ENCODE measurements at places on chromosomes 1 and 21.

DNA sequence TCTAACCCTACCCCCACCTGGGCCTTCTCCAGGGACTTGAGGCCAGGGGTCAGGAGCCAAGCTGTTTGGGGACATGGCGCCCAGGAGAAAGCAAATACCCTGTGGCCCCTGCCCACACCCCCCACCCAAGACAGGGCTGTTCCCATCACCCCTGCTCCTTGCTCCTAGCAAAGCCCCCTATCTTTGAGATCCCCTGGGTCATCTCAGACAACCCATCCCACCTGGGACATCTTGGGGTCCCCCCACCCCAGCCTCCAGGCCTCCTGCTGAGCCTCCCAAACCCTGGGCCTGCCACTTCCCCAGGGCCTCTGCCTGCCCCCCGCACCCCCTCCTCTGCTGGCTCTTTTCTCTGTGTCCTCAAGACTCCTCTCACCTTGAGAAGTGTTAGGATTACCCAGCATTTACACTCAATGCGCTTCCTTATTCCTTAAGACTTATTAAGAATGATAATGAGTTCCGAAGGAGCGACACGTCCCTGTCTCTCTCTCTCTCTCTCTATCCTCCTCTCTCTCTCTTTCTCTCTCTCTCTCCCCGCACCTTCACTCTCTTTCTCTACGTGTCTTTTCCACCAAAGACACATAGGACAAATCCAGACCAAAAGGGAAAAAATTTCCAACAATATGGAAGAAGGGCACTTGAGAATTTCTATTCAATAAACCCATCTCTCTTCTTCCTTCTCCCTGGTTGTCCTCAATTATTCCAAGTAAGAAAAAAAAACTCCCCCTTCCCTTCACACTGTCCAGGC, 7.2 kb downstream of the CASZ1 start:
- DNase-seq = no peak

GRCh38 chr21:45381036-45381787, 23.8 kb upstream of the COL18A1 start:
- no peak for DNase-seq

DNA sequence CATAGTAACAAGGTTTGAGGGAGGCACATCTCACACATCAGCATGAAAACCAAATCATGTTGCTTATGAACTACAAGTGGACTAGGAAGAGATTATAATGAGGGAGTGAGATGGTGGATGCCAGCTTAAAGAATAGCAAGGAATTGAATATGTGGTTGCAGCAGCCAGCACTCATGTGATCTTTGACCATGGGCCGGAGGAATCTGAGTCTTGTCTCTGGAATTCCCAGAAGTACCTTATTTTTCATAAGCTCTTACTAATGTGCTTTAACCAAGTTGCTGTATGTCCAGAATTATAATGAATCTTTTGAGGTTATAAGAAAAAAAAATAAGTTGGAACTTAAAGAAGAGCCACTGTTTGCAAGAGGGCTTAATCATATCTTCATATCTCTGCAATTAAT, 97.0 kb downstream of the DISP1 start:
- DNase-seq = peak; percentile 56

GRCh38 chr1:40045182-40045581, 4.7 kb downstream of the CAP1 start:
- DNase-seq = peak; percentile 20

DNA sequence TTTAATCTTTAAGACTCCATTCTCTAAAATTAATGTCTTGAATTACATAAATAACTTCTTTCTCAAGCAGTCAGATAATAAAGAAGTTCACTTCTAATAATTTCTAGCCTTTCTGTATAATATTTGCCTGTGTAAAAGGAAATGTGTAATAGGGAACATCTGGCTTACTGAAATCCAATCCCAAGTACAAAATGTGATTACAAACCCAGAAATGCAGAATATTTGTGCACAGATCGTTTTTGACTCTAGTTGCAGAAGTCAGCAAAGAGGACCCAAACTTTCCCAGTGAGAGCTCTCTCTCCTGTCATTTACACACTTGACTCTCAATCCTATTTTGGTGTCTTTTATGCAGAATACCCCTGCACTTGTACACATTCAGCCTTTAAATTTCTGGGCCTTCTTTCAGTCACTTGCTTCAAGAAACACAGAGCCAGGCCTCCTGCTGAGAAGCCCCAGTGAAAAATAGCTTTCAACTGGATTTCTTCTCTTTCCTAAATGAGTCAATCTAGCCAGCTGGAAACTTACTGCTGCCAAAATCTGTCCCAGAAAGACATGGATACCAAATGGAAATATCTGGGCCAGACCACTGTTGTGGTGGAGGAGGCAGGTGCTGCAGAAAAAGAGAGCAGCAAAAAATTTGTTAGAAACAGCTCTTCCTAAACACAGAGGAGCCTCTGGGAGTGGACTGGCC, 68.5 kb upstream of the ADAM30 start:
- DNase-seq = peak; percentile 67

DNA sequence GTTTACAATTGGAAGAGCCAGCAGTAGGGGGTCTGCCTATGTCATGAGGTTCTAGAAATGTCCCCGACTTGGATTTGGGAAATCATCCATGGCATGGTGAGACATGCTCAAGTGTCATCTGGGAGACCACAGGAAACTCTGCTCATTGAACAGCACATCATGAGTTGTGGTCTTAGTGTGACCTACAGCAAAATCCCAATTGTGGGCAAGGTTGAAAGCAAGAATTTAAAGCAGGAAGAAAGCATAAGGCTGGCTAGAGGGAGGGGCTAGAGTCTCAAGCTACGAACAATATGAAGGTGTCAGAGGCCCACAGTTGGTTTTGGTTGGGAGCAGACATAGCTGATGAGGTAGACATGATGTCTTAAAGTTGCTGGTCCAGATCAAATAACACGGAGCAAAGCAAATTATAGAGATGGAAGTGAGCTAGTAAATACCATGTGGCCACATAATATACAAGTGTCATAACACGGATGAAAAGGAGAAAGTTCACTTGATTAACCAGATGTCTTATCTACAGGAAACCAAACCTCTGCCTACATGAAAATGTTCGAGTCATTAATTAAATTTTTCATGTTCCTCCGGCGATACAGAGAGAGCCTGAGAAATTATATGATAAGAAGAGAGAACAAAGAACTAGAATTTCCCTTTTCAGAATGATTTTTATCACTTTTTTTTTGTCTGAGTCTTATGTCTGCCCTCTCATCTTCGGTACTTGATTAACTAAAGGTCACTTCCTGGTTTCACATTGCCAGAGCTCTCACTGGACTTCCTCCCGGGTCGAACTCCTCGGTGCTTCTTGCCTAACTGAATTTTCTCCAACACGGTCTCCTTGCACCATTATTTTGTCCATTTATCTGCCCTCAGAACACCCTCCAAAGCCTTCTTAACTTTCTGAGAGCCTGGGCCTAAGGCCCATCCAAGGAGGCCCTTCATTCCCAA, 67.5 kb upstream of the DUSP10 start:
- peak; percentile 30 for DNase-seq

DNA sequence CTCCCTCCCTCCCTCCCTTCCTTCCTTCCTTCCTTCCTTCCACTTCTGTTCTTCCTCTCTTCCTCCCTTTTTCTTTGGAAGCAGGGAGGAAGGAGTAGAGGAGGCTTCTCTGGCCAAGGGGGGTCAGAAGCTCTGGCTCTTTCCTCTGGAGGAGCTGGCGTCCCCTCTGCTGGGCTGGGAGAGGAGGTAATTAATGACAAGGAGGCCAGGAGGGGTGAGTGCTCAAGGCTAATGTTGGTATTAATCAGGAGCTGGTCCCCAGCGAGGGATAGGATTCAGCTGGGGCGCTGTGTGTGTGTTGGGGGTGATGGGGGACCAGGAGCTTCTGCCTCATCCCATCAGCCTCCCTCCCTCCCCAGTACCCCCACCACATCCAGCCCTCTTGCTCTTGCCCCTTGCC, 6.2 kb upstream of the PEAR1 start:
- no peak for DNase-seq

DNA sequence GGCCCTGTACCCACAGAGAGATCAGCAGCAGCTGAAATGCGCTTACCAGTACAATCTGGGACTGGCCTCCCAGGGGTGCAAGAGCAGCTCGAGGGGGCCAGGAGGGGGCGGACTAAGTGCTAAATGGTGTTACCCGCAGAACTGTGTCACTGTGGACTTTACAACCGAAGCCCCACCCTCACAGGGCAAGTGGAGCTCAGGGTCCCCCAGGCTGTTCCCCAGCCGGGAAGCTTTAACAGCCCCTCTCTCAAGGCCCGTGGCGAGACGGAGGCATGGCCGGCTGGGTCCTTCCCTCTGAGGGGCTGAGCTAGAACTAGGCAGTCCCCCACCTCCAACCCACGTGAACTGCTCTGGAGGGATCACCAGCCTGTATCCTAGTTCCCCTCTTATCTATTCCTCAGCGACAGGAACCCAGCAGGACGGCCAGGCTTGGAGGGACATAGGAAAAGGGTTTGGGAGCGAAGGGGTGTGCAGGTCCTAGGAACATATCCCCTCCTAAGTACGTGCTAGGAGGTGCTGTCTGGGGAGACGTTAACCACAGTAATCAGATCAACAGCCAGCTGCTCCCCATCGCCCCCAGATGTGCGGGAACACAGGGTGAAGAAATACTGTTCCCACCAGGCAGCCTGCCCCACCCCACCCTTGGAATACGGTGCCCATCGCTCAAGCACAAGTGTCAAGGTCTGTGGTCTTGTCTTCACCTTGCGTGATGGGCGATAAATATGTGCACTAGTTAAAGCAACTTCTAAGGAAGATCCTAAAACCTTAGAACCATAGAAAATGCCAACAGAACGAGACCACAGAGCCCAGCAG, 24.4 kb downstream of the ZBTB17 start:
- DNase-seq = no peak

- no peak for DNase-seq
Observed at GRCh38 chr1:235127203-235127602, 1.4 kb downstream of the TOMM20 start.

DNA sequence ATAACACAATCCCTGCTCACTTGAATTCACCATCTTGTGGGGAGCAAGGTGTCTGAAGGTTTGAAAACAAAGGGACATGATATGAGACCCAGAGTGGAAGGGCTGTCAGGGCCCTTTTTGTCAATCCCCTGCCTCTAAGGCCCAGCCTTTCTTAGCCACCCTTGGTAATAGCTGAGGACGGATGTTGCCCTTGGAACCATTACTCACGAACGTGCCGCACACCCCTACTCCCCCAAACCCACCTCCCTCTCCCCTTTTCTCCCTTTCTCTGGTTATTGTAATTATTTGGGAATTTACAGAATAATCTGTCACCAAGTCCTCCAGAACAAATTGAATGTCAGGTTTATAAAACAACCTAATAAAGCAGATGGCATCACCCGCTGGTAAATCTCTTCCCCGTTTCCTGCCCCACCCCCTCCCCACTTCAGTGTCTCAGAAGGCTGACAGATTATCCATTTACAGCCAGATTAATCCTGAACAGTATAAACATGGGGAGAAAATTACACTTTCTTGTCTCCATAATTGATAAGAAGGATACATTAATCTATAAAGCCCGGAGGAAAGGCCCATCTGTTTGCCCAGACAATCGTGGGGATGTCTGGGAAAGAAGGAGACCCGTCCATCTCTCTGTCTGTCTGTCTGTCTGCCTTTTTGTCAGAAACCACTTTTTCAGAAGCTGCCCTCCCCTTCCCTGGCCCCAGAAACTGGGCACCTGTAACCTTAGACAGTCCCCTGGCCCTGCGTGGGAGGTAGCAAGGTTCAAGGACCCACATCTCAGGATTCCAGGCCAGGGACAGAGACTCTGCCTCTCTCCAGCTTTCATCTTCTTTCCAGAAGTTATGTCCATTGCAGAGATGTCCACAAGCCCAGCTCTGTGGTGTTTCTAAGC, 60.6 kb upstream of the CD34 start:
- no peak for DNase-seq

DNA sequence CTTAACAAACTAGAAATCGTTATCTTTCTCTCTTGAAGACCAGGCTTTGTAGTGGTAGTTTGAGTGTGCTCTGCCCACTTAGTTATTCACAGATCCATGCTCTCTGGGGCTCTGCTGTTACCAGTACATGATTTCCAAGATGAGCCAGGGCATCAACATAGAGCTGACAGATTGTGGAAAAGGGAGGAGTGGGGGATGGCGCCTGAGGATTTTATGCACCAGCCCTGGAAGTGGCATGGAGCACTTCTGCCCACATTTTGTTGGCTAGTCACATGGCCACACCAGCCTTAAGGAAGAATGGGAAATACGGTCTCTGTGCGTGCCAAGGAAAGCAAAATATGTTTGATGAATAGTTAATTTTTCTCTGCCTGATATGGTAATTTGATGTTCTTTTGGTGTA, 18.2 kb downstream of the TSNAX start:
- DNase-seq = no peak

GRCh38 chr1:83805921-83806320, 193.0 kb downstream of the TTLL7 start:
- DNase-seq = no peak

GRCh38 chr1:163298365-163298764, 23.4 kb upstream of the NUF2 start:
- no peak for DNase-seq

GRCh38 chr1:226722240-226722900, 16.7 kb downstream of the ITPKB start:
- DNase-seq = no peak

- no peak for DNase-seq
Observed at GRCh38 chr1:7186382-7187111, 401.3 kb downstream of the CAMTA1 start.

DNA sequence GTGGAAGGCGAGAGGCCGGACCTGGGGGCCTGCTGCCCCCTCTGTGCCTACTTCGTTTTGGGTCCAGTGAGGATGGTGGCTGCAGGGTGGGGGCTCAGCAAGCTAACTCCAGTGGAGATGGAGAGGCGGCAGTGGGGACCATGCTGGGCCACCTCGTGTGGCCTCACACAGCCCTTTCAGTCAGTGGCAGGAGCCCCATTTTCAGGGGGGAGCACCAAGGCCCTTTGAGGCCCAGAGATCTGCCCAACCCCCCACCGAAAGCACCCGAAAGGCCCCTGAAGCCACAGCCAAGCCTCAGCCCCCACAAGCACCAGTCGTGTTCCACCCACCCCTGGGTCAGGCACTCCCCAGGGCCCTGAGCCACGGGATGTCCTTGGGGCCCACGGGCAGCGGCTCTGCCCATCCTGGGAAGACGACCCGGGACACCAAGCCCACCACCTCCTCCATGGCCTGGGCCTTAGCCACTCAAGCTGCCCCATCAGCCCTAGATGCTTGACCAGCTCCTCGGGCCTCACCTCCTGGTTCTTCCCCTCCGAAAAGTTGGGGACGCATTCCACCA, 345 bp downstream of the FTCD start:
- DNase-seq = no peak

DNA sequence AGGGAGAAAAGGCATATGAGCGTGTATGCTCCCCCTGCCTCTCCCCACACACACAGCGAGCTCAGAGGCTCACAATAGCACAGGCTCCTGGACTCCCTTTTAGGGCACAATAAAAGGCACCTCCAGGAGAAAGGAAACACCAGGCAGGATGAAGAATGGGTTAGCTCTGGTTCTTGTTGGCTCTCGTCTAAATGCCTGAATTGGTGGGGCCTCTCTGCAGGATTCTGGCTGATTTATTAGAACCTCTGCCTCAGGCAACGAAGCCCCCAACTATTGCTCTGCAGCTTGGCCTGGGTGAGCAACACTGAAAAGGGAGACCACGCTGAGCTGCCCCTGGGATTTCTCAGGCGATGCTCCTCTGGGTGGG, 590.9 kb upstream of the PLXNA2 start:
- no peak for DNase-seq

GRCh38 chr1:174700775-174701174, 253.0 kb downstream of the GPR52 start:
- peak; percentile 29 for DNase-seq

Measured in EH (cell line).